ENCODE measurements at places on chromosomes 7 and 10. TPM values are rescaled to one million over a fixed set of nuclear protein-coding genes. Genes with fewer than 3 reads are reported as not detected.

The CFAP70 gene
- 2.7 TPM for total RNA-seq

The CRTAC1 gene
- total RNA-seq = 0.20 TPM

The MKRN1 gene
- total RNA-seq = 146 TPM

The IL6 gene
- 1.2 TPM for total RNA-seq

The CHAT gene
- total RNA-seq = not detected

DNA sequence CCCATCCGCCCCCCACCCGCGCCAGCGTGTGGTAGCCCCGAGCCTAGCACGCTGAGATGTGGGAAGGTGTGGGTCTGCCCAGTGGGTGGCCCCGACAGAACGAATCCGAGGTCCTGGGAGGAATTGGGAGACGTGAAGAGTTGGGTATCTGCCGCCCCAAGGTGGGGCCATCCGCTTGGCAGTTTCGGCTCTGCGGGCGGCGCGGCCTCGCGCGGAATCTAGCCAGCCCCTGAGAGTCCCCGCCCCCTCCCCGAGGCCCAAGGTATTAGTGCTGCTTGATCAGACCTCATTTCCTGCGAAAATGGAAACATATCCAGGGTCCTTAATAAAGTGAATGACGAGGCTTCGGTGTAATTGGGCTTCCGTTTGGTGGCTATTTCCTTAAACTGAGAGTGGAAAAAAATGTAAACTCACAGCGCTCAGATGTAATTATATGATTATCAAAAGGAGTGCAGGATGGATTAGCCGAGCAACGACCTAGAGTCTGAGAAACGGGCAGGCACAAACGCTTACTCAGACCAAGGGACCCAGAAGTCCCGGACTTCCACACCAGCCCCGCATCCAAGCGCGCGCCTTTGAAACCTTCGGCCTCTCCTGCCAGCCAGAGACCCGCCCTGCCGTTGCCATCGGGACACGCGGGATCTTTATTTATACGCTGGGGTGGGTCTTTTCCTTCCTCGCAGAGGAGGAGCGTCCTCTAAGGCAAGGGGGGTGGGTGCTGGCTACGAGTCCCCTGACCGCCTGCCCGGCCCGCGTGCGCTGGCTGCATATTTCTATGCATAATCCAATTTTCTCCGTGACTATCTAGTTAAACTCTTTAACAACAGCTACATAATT is 12.8 kb downstream of the LBX1 start:
- DNase-seq = no peak

DNA sequence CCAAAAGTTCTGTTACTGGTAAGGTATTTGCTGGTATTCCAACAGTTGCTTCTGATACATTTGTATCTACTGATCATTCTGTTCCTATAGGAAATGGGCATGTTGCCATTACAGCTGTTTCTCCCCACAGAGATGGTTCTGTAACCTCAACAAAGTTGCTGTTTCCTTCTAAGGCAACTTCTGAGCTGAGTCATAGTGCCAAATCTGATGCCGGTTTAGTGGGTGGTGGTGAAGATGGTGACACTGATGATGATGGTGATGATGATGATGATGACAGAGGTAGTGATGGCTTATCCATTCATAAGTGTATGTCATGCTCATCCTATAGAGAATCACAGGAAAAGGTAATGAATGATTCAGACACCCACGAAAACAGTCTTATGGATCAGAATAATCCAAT is 131.0 kb downstream of the AASS start:
- DNase-seq = no peak

- no peak for DNase-seq
Measured at GRCh38 chr10:126803394-126803793, 101.8 kb upstream of the DOCK1 start.

DNA sequence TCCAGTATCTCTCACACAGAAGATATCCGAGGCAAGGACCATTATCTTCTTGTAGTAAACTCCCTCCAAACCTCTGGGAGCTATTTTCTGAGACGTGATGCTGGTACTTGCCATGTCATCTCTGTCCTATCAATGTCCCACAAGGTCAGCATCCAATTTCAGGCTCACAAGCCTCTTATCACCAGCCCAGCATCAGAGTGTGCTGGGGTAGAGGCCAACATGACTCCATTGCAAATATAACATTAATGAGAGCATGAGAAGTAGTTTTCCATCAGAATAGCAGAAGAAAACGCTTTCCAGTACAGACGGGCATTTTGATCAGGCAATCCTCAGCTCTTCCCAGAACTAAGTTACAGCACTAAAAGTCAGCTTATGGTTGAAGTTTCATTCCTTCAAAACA is 5.6 kb downstream of the MORN4 start:
- DNase-seq = no peak

GRCh38 chr7:10634239-10634638 is 339.4 kb upstream of the PHF14 start:
- no peak for DNase-seq

GRCh38 chr10:117454502-117454901 is 79.3 kb upstream of the PDZD8 start:
- DNase-seq = no peak

GRCh38 chr10:329361-330099 is 194.3 kb downstream of the ZMYND11 start:
- no peak for DNase-seq

DNA sequence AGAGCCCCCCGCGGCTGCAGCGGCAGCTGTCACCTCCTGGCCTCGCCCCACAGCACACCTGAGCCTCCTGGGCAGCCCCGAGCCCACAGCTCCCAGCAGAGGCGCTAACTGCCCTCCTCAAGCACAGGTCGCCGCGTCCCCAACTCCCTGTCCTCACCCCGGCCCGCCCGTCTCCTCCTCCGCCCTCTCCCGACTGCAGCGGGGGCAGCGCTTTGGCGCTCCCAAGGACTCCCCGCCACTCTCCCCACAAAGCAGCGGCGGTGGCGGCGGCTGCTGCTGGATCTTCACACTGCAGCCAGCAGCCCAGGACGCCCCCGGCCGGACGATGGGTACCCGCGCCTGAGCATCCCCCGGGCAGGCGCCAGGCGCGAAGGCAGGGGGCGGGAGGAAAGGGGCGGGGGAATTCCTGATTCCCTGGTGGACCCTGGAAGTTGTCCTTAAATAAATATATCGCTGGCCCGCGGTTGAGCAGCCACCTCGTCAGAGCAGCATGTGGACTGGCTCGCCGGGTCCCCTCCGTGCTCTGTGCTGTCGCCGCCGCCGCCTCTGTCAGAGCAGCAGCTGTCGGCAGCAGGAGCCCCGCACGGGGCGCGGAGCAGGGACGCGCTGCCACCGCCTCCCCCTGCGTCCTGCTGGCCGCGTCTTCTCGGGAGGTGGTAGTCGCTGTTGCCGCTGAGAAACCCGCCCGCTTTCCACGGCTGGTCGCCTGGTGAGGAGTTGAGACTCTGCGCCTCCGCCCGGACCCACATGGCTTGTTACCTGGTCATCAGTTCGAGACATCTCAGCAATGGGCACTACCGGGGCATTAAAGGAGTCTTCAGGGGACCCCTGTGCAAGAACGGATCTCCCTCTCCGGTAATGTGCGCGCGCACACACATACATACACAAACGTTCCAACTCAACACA is at the start of gene ZNF804B:
Gene ZNF804B (plus strand): TSS at position 471 of the 906 bp plus-strand sequence. CDS start 277 bp downstream, at position 748.
- DNase-seq = no peak

- no peak for DNase-seq
Measured at GRCh38 chr7:107998660-107999480, 4.1 kb downstream of the LAMB1 start.

- DNase-seq = no peak
Measured at GRCh38 chr7:27510541-27510940, 152.1 kb downstream of the HIBADH start.

DNA sequence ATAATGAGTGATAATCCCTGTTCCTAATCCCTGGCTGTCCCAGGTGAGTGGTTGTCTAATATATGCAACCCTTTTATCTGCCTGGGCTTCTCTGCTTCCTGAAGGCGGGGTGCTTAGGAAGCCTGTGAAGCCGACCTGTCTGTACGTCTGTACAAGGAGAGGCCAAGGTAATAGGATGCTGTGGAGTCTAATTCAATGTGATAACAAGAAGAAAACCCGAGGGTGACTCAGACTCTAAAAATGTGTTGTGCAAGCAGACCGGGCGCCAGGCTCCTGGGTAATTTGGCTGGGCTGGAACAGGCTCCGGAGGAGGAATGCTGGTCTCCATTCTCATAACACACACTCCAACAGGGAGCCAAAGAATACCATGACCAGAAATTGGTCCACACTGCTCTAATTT is 43.6 kb downstream of the THNSL1 start:
- DNase-seq = no peak

- DNase-seq = no peak
Measured at GRCh38 chr10:51867956-51868355, 168.6 kb upstream of the CSTF2T start.

DNA sequence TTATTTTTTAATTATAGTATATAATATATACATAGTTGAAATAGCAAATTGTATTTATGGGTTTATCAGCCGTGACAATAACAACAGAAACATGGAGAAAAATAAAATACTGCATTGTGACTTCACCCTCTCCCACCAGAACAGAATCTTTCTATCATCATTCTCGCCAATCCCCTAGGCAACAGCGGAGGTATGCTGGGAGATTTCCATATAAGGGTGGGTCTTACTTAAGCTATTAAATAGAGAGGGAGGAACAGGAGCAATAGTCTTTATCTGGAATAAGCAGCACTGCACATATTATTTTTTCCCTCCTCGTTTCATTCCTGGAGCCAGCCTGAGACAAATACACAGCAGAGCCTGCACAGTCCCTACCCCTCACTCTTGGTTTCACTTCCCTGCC is 1214.9 kb downstream of the XPNPEP1 start:
- DNase-seq = no peak

DNA sequence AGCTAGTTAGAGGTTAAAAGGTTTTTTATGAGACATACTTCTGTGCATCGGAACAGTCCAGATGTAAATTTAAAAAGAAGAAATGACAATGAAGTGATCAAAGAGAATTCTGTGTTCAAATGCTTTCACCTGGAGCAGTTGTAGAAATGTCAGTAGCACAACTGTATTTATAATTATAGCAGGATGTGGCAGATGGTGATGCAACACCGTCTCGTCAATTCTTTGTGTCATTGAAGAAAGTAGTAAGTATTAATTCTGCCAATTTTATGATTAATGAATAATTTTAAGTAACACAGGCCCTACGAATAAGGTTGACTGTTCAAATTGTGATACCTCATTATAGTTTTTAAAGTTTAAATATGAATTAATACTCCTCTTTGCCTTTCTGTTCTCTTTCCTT is 171.1 kb downstream of the ADK start:
- DNase-seq = no peak

DNA sequence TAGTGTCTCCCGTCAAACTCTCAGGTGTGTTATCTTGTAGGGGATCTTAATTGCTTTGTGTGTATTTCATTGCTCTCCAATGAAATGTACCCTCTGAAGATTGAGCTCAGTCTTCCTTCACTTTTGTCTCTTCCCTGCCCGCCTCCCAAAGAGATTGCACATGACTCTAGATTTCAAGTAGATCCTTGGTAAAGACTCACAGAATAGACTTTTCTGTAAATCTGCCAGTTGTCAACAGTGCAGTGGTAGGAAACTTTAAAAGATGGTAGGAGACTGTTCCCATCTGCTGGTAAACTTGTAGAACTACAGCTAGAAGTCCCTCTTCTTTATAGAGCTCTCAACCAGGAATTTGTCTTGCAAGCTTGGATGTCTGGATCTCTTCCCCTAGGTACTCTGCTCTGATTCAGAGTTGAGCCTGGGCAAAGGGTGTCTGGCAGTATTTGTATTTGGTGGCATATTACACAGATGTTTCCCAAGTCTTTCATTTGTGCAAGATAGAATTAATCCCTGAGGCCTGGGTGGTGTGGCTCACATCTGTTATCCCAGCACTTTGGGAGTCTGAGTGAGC is 9.6 kb downstream of the CCL26 start:
- DNase-seq = no peak
